HFFc6 (cell line): ENCODE measurements at places on chromosomes 2 and 18.

DNA sequence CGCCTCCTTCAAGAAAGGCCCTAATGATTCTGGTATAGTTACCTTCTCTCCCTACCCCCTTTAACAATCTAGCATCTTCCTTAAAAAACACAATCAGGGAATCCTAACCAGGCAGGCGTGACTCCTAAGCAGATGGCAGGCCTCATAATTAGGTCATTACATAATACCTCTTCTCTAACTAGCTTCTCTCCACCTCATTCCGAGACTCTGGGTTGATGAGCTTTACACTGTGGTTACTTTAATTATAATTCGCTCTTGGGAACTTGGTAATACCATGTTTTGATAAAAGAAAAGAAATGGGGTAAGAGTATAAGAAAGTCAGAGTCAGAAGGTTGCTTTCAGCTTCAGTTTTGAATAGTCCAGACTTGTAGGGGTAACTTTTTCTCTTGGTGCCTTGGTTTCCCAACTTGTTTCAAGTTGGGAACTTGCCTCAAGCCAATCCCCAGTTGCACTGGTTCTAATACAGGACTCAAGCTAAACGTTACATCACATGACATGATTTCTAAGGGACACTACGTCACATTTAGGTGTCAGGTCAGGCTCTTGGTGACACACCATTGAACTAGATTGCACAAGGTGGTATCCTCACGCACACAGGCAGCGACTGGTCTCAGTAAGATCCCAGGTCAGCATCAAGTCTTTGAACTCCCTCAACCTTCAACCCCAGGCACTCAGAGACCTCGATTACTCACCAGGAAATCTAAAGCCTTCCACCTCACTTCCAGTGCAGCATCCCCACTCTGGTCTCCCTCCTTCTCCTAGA, 59.2 kb downstream of the AAK1 start:
- no peak for DNase-seq

- peak; percentile 30 for DNase-seq
These were observed 105.4 kb downstream of the ACKR3 start for GRCh38 chr2:236675051-236675450.

DNA sequence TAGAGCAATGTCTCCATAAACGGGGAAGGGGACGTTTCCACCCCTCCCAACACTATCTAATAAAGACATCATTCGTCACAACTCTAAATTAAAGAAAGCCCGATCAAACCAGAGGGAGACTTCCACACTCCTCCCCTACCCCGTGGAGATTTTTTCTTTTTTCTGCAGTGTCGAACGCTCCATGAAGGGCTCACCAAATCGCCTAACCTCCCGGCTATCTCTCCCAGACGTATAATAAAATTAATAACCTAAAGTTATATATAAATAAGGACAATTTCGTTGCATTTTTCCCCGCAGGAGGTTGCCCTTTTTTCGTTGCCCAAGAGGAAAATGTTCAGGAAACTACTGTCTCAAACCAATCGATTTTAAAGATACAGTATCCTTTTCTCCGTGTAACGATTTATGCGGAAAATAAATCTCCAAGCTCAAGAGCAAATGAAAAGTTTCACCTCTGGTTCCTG, 2.4 kb downstream of the EVX2 start:
- DNase-seq, result no peak

- no peak for DNase-seq
These were observed 22.2 kb upstream of the AFTPH start for GRCh38 chr2:64501946-64502345.

- no peak for DNase-seq
These were observed 242.2 kb downstream of the FIGN start for GRCh38 chr2:163493359-163494298.

DNA sequence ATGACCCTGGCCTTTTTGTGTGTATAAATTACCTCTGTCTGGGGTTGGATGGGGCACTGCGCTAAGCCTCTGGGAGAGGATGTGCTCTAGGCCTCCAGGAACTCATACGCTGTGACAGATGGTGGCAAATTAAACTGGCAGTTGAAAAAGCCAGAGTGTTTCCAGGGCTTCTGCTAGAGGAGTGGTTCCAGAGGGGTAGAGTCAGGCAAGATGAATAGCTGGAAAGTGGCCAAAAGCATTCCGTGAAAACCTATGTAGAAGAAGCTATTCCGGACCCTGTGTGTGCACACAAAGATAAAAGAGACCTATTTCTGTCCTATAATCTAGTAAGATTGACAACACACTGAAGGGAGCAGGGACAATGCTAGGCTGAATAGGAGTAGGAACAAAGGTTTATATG, 84.8 kb downstream of the ACTR3 start:
- no peak for DNase-seq
